ENCODE measurements at places on chromosomes 2 and 18. TPM values are rescaled to one million over a fixed set of nuclear protein-coding genes. Genes with fewer than 3 reads are reported as not detected.

GRCh38 chr2:118826093-118826492 lies 21.4 kb downstream of the EN1 start:
- DNase-seq = no peak

- no peak for DNase-seq
These were observed 4.6 kb downstream of the AGXT start for GRCh38 chr2:240873098-240873788.

DNA sequence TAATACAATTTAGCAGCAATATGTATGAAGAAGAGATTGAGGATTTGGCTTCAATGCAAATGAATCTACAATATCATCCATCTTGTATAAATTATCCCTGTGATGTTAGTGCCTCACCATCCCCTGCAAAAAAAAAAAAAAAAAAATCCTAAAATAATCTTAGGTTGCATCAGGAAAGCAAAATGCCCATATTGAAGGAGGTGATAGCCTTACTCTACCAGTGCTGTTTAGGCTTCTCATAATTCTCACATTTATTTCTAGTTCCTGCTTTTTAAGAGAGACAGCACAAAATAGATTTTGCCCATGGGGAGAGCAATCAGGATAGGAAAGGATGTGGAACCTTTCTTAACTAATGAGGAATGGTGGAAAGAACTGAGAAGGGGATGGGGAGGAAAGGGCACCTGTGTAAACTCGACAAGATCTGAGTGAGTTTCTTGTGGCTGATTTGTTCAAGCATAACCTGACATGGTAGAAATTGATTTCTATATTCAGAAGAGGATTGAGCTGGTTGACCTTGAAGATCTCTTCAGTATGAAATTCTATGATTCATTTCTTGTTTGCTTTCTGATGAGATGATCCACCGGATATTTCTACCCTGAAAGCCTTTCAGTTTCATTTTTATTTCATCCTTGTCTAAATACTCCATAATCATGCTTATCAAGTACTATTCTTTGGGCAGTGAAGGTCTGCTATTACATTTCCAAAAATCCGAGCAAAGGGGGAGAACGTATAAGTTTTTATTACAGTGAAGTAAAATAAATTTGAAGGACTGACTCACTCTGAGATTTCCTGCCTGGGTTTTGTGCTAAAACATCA lies 391.2 kb downstream of the PTPRM start:
- DNase-seq = peak; percentile 29

- peak; percentile 77 for DNase-seq
These were observed 3.0 kb upstream of the IRS1 start for GRCh38 chr2:226802573-226802972.

- no peak for DNase-seq
These were observed 194.0 kb downstream of the ACTR3 start for GRCh38 chr2:114083717-114084387.

GRCh38 chr2:143088388-143088787 lies 40.8 kb upstream of the ARHGAP15 start:
- DNase-seq = no peak

DNA sequence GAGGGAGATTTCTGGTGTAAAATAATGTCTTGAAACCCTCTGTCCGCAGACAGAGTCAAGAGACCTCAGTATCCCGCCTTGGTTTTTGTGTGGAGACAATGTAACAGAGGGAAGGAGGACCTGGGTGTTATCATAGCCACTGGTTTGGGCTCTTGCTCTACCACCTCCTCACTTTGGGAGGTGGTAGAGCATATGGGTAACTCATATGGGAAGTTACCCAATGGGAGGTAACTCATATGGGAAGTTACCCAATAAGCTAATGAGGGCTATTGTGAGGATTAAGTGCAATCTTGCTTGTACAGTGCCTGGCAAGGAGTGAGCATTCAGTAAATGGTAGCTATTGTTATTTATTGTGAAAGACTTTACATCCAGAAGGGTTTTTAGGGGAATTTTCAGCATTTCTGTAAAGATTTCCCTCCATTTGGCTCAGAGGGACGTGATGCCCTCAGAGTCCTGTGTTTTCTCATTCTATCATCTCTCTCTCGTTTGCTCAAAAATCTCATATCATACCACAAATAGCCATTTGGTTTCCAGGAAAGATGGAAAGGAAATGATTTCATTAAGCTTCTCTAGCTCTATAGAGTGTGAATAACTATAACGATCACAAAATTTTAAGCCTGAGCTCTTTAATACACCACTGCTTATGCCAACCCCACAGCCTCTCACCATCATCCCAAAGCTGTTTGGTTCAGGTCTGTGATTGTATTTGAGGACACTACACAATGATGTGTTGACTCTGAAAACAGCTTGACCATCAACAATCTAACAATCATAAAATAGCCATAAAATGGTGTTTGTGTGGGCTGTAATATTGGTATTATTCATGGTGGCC lies 307.7 kb downstream of the STK39 start:
- no peak for DNase-seq

The GALNT5 gene
- total RNA-seq = 28.8 TPM

The ADCYAP1 gene
- total RNA-seq = 0.98 TPM

The CTLA4 gene
- total RNA-seq = not detected

The LPIN1 gene
- total RNA-seq = 33.2 TPM

The SPR gene
- total RNA-seq = 29.9 TPM

Data from M059J (cell line).